Mucosa of descending colon (tissue), 3 donors: ENCODE measurements at places on chromosomes 13 and 19. TPM values are rescaled to one million over a fixed set of nuclear protein-coding genes. Genes with fewer than 3 reads are reported as not detected.

The GNG7 gene
- total RNA-seq, result 6.9 TPM

The FCAR gene
- total RNA-seq, result 0.76 TPM

The B3GLCT gene
- total RNA-seq, result 4.0 TPM

The IL17D gene
- total RNA-seq, result 1.5 TPM

The LGALS14 gene
- not detected for total RNA-seq

The ZNF563 gene
- total RNA-seq, result 4.1 TPM

The ANGPTL8 gene
- total RNA-seq, result not detected

The DUS3L gene
- 33.3 TPM for total RNA-seq

The PLPP2 gene
- total RNA-seq, result 41.9 TPM

The DNASE2 gene
- 22.8 TPM for total RNA-seq

The HIF3A gene
- 19.0 TPM for total RNA-seq

The DNAAF3 gene
- total RNA-seq, result 0.54 TPM

The ZNF69 gene
- total RNA-seq, result 23.4 TPM

GRCh38 chr19:19602136-19602712 is 16.3 kb downstream of the PBX4 start:
- DNase-seq, result peak; percentile 50

- peak; percentile 41 for DNase-seq
Measured at GRCh38 chr13:44591316-44591715, 15.2 kb upstream of the TSC22D1 start.

DNA sequence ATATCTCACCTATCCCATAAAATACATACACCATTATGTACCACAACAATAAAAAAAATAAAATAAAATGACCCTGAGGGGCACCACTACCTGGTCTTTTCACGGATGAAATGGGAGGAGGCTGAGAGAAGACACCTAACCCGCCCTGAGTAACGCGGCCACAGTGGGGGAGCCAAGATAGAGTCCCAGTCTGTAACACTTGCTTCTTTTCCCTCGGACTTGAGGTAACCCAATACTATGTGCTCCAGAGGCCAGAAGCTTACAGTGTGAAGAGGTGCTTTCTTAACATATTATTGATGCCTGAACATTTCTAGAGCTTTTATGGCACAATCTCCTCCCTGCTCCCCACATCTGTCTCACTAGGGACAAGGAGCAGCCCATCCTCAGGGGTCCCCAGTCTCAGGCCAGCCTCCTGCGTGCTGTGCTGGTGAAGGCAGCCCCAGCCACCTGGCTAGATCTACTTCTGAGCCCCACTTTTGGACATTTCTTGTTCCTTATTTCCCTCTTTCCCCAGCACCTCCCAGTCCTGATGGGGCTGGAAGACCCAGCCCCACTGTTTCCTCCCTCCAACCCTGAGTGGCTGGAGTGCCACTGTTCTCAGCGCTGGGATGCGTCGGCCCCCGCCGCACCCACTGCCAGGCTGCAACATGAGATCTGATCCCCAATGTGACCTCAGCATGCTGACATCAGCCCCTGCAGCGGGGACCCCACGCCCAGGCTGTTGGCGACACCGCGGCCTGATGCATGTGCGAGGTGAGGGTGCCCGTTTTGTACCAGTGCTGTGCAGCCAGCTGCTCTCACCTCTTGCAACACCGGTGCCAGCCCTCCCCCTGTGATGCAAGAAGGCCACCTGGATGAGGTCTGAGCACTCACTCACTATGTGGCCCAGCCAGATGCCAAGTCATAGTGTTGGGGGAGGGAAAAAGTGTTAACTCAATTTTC is 143.3 kb downstream of the DCLK1 start:
- DNase-seq, result no peak

DNA sequence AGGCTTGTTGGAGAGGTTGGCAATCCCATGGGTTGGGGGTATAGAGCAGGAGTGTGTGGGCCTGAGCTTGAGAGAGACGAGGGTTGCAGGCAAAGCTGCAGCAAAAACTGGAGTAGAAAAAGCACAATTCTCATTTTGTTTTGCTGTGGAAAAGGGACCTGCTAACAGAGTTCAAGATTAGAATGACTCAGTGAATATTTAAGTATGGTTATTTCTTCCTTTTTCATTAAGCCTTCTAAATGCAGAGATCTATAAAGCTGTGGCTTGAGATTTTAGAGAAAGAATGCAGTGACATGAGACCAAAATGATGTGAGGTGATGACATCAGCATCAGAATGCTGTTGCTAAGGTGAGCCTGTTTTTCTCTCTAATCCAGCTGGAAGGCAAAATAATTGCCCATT is 10.8 kb upstream of the MBNL2 start:
- DNase-seq, result no peak

- DNase-seq, result no peak
Measured at GRCh38 chr13:75762955-75763354, 126.8 kb downstream of the LMO7 start.

GRCh38 chr13:51331354-51331861 is 8.1 kb upstream of the SERPINE3 start:
- DNase-seq, result no peak

DNA sequence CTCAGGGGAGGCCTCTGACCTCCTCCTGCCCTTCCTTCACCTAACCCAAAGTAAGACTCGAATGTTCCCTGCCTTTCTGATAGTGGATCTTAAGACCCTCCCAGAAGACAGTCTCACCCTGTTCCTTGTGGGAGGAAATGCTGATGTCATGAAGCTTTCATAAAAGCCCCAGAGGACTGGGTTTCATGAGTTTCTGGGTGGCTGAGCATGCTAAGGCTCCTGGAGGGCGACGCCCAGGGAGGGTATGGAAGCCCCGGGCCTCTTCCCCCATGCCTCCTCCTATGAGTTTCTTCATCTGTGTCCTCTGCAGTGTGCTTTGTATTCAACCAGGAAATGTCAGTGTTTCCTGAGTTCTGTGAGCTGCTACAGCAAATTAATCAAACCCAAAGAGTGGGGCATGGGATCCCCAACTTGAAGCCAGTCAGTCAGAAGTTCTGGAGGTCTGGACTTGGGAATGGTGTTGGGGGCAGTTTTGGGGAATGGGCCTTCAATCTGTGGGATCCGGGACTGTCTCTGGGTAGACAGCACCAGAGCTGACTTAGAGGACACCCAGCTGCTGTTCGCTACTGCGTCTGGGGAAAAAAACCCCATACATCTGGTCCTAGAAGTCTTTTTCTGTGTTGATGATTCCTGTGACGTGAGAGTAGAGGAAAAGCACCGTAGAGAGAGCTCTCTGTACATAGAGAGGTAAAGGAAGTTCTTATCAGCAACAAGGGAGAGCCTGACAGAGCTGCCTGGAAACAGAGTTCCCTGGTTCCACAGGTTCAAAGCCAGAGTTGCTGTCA is 2.0 kb upstream of the LILRB2 start:
- DNase-seq, result no peak

DNA sequence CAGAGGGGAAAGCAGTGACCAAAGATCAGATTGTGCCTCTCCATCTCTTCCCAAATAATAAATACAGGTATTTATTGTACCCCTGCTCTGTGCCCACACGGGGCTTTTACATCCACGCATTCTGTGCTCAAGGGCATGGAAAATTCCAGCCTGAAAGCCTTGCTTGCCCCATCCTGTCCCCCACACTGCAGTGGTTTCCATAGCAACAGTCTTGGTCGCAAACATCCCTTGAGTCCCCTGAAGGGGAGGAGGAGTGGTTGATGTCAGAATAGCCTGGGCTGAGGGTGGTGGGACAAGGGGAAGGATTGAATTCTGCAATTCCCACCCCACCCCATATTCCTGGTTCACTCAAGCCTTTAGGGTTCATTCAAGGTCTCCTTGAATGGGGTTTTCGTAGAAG is 41.0 kb upstream of the USP29 start:
- no peak for DNase-seq

DNA sequence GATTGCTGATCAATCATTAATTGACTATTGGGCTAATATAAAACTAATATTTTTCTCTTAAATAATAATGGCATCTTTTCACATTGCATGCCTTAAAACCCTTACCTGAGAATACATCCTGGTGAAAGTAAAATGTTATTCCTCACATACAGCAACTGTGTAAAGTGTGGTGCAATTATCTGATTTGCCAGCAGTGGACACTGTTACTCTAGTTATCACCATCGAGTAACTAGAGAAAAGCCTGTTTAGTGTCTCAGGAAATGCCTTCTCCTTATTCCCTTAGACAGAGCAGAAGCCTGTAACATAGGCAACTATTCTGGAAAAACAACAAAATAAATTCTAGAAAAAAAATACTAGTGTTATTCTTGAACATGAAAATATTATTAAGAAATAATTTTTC is 459.8 kb downstream of the FGF14 start:
- no peak for DNase-seq

DNA sequence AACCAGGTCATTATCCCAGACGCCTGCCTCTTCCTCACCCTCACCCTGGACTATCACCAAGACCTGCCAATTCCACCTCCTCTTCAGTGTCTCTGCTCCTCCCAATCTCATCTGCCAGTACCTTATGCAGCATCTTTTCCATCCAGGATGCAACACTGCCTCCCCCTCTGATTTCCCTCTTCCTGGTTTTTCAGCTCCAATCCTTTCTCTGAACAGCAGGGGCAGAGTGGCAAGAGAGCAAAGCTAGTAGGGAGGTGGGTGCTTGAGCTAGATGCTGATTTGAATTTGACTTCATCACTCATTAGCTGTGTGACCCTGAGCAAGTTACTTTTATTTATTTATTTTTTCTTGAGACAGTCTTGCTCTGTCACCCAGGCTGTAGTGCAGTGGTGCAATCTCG is 25.6 kb upstream of the CABP5 start:
- DNase-seq, result no peak

- no peak for DNase-seq
Measured at GRCh38 chr19:4229179-4229931, at the start of gene EBI3. Gene EBI3 (plus strand): TSS chr19:4229523. CDS start chr19:4229551, 28 bp downstream.

DNA sequence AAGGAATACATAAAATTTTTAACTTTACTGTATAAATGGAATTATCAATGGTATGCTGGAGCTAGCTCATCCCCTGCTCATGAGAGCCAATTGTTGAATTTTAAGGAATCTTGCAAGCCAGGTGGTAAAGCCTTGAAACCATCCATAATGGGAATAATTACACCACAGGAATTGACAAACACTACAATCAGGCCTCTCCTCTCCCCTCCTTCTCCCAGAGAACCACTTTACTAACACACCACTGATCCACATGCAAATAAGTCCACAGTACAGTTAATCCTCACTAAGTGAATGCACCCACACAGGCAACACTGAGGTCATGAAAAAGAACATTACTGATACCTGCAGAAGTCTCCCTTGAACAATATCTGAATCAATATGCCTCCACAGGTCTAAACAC is 140.5 kb downstream of the KLF12 start:
- no peak for DNase-seq

DNA sequence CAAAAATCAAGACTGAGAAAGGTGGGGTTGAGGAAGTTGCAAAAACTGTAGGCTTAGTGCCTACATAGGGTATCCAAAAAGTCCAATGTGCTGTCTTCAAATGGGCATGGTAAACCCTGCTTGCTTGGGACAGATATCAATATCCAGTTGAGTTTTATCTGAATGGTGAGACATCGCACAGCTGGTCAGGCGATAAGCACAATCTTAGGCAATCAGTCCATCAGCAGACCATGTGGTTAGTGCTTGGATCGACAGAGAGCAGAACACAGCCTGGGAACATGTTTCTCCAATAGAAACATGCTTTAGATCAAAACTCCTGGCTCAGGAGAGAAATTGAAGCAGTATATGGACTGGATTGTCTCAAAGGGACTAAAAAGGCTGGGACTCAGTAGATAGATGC is 151.3 kb upstream of the IPO5 start:
- no peak for DNase-seq

DNA sequence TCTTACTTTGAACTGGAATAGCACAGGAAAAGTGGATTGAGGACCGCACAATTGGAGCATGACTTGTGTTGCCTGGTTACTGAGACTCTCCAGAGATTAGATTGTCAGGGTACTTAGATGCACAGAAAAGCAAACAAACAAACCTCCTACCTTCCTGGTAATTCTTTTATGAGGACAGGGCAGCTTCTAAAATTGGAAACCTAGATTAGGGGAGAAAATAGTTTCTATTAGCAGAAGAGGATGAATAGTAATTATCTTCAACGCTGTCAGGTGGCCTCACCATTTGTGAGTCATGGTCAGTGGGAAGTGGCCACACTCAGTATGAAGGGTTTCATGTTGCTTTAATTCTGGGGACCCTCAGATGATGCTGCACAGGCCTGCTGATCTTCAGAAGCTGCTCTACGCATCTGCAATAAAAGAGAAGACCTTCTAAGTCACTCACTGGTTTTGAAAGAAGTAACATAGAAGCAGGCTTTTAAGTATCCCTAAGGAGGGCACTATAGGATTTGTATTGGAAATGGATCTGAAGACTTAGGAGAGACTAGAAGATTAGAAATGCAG is 106.8 kb downstream of the LACC1 start:
- no peak for DNase-seq

DNA sequence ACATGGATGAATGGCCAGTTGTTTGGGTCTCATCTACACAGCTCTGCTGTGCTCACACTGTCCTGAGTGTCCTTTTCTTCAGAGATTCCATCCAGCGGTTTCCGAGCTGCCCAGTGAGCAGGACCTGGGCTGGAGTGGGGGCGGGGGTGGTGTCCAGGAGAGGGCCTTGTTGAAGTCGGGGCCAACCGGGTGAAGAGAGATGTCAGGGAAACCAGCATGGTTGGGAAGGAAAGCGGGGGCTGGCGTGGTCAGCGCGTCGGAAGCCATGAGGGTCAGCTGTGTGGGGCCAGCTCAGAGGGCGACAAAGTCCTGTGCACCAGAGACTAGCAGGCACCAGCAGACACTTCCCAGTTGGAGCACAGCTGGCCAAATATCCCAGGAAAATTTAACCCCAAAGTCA is 37.8 kb upstream of the SOX1 start:
- DNase-seq, result no peak

DNA sequence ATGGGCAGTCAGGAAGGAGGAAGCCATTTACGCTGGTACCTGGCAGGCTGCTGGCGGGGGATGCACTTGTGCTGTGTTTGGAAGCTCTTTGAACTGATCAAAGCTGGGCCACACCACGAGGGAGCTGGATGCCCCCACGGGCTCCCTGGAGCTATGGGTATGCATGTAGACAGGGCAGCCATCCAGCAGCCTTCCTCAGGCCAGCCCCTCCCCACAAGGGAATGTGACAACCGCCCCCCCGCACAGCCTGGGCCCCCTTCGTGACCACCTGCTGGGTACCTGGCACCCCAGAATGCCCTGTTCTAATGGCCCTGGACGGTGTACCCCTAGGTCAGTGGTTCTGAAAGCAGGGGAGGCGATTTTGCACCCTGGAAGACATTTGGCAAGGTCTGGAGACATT is 42.5 kb upstream of the C19orf12 start:
- no peak for DNase-seq

- peak; percentile 5 for DNase-seq
Measured at GRCh38 chr13:52348983-52349780, 56.8 kb downstream of the THSD1 start.

DNA sequence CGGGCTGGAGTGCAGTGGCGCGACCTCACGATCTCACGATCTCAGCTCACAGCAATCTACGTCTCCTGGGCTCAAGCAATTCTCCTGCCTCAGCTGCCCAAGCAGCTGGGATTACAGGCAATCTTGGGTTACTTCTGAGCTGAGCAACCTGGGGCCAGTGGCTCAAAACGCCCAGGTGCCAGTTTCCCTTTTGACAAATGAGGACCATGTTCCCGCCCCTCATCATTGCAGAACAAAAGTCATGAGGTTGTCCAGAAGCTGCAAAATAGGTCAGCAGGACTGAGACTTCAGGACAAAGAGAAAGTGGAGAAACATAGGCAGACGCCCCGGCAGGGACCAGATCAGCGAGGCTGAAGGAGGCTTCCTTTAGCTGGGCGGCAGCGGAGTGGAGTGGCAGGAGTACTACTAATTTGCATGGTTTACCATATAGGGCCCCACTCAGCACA is 3.3 kb upstream of the ADGRE5 start:
- DNase-seq, result no peak
